T-helper 17 cell (primary cell): ENCODE measurements at places on chromosomes 6 and 20. TPM values are rescaled to one million over a fixed set of nuclear protein-coding genes. Genes with fewer than 3 reads are reported as not detected.

GRCh38 chr6:46491201-46491627, at the start of gene RCAN2:
Gene RCAN2, minus strand, starts transcription at chr6:46491449.
- H3K27me3 ChIP-seq = peaks cover 81% of the 10 kb centered on the region
- peak; percentile 11 for DNase-seq
- no peak within 1 kb of the TSS for H3K27ac ChIP-seq
- peak within 1 kb of the TSS; percentile 77 for H3K4me3 ChIP-seq
- peaks cover 5% of the 10 kb centered on the region for H3K36me3 ChIP-seq

- no peak for DNase-seq
- H3K27me3 ChIP-seq = no peaks in the 10 kb centered on the region
- H3K27ac ChIP-seq = no peak overlapping the region
- no peaks in the 10 kb centered on the region for H3K36me3 ChIP-seq
These were observed 599.2 kb downstream of the COL12A1 start for GRCh38 chr6:74606582-74607071.

- no peaks in the 10 kb centered on the region for H3K27me3 ChIP-seq
- DNase-seq = no peak
- H3K36me3 ChIP-seq = no peaks in the 10 kb centered on the region
- no peaks in the 10 kb centered on the region for H3K4me1 ChIP-seq
These were observed 69.8 kb downstream of the GINS1 start for GRCh38 chr20:25477014-25477882.

GRCh38 chr6:25053875-25054371, 118.2 kb upstream of the RIPOR2 start:
- no peaks in the 10 kb centered on the region for H3K27me3 ChIP-seq
- no peaks in the 10 kb centered on the region for H3K36me3 ChIP-seq
- DNase-seq = no peak
- H3K4me3 ChIP-seq = peak overlapping the region; percentile 12
- H3K4me1 ChIP-seq = peaks cover 58% of the 10 kb centered on the region

DNA sequence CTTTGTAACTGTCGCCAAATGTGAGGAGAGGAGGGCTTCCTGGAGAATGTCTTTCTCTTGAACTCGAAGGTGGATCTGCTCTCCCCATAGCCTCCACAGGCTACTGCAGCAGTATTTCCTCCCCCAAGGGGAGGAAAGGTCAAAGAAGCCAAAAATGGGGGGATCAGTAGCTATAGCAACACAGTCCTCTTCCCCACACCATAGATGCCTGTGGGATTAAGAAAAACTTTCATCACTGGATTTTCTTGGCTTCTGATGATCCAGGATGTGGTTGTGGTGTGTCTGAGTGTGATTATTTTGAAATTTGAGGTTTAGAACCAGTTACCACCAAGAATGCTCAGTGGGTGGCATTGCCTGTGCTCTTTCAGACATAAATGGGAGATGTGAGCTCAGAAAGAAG, 140.1 kb upstream of the SPACA1 start:
- no peaks in the 10 kb centered on the region for H3K27me3 ChIP-seq
- H3K4me3 ChIP-seq = no peak overlapping the region
- H3K36me3 ChIP-seq = no peaks in the 10 kb centered on the region
- peaks cover 17% of the 10 kb centered on the region for H3K4me1 ChIP-seq
- H3K27ac ChIP-seq = no peak overlapping the region
- DNase-seq = no peak

GRCh38 chr6:159716247-159717096, 10.8 kb upstream of the WTAP start:
- no peaks in the 10 kb centered on the region for H3K27me3 ChIP-seq
- H3K27ac ChIP-seq = no peak overlapping the region
- H3K4me3 ChIP-seq = no peak overlapping the region
- H3K4me1 ChIP-seq = peaks cover 2% of the 10 kb centered on the region
- DNase-seq = no peak
- H3K36me3 ChIP-seq = no peaks in the 10 kb centered on the region

GRCh38 chr6:113556775-113557174, 300.4 kb upstream of the MARCKS start:
- no peaks in the 10 kb centered on the region for H3K4me1 ChIP-seq
- H3K27me3 ChIP-seq = peaks cover 5% of the 10 kb centered on the region
- no peak for DNase-seq

SLC52A3 gene
- total RNA-seq = not detected

GRCh38 chr6:39269961-39270360, 40.7 kb upstream of the KCNK5 start:
- peaks cover 2% of the 10 kb centered on the region for H3K36me3 ChIP-seq
- peaks cover 21% of the 10 kb centered on the region for H3K27me3 ChIP-seq
- DNase-seq = no peak

- no peaks in the 10 kb centered on the region for H3K27me3 ChIP-seq
- peak overlapping the region; percentile 77 for H3K4me3 ChIP-seq
- no peak for DNase-seq
- H3K36me3 ChIP-seq = peaks cover 6% of the 10 kb centered on the region
- H3K4me1 ChIP-seq = peaks cover 63% of the 10 kb centered on the region
These were observed 138.9 kb downstream of the NFATC2 start for GRCh38 chr20:51403466-51404220.

BTNL2 gene
- total RNA-seq = not detected

- peaks cover 7% of the 10 kb centered on the region for H3K4me1 ChIP-seq
- H3K36me3 ChIP-seq = no peaks in the 10 kb centered on the region
- no peak overlapping the region for H3K4me3 ChIP-seq
- no peaks in the 10 kb centered on the region for H3K27me3 ChIP-seq
- DNase-seq = no peak
These were observed 359.8 kb downstream of the EPM2A start for GRCh38 chr6:145375502-145375901.

HSPA1A gene
- total RNA-seq = 15.1 TPM

DNA sequence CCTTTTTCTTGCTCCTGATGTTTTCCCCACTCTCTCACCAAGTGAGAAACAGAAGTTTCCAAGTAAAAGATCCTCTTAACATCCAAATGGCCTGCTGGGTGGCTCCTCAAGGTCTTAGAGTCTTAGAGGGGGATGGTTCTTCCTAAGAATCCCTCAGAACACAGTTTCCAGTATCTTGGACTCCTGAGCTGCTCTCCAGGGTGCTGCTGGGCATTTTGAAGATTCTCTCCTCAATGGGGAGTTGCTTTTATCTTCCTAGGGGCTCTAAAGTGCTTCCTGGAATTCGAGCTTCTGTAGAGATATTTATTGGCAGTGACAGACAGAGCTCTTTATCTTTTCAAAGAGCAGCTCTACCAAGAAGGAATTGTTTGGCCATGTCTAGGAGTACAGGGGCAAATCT, 70.8 kb upstream of the SLC35B3 start:
- H3K4me1 ChIP-seq = no peaks in the 10 kb centered on the region
- H3K27ac ChIP-seq = no peak overlapping the region
- H3K27me3 ChIP-seq = no peaks in the 10 kb centered on the region
- no peak for DNase-seq
- H3K36me3 ChIP-seq = no peaks in the 10 kb centered on the region

- peaks cover 7% of the 10 kb centered on the region for H3K27me3 ChIP-seq
- no peak for DNase-seq
- no peak overlapping the region for H3K27ac ChIP-seq
- peaks cover 2% of the 10 kb centered on the region for H3K4me1 ChIP-seq
- H3K36me3 ChIP-seq = no peaks in the 10 kb centered on the region
These were observed 42.5 kb upstream of the ASCC3 start for GRCh38 chr6:100923481-100924165.

RAD21L1 gene
- total RNA-seq = not detected

DNA sequence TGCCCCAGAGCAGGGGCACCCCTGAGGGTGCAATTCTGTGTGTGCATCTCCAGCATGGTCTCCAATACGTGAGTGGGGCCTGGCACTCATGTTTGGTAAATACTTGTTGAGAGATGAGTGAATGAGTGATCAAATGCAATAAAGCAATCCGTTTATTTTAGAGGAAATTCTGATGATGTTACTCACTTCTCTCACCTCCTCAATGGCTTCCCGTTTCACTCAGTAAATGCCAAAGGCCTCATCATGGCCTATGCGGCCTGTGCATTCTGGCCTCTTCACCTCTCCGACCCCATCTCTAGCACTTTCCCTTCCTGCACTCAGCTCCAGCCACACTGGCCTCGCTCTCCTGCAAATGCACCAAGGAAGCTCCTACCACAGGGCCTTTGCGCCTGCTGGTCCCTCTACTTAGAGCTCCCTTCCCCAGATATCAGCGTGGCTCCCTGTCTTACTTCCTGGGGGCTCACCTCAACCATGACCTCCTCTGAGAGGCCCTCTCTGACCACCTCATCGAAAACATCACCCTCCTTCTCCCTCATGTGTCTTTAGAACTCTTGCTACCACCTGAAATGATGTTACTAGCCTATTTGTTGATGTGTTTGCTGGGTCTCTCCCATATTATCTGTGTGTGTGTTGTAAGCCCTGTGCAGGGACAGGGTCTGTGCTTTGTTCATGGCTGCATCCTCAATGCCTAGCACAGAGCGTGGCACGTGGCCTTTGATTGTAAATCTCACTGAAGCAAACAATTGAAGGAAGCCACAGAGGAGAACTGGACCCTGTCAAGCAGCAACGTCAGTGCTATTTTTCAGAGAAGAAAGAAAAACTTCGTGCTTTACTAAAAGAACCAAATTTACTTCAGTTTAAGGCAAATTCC, 42.6 kb downstream of the RAB44 start:
- H3K4me1 ChIP-seq = peaks cover 25% of the 10 kb centered on the region
- no peak for DNase-seq
- peak overlapping the region; percentile 59 for H3K27ac ChIP-seq
- no peaks in the 10 kb centered on the region for H3K36me3 ChIP-seq

LY6G6F gene
- total RNA-seq = 29.1 TPM

DNA sequence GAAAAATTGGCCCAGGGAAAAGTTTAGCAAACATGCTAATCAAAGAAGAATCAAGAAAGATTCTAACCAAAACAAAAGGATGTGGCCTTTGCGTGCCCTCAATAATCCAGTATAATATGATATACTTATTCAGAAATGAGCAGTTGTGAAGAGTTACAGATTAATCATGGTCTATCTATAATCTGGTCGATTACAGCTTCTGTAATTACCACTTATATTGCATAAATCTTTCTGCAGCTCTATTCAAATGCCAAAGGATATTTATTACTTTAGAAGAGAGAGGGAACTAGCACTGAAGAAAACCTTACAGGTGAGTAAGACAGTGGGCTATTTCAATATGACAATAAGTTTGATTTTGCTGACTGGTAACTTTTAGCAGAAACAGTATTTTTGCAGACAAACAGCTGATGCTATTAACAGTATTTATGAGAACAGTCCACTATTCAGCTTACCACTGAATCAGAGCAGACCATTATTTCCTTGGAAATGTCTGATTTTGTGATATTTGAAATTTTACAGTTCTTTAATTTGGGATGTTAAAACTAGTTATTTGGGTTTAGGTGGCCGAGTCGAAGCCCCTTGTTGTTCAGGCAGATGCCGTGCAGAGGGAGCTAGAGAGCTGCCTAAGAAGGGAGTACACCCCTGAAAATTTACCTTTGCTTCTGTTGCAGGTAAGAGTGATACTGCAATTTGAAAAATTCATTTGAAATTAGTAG, 92.2 kb downstream of the CEP57L1 start:
- peaks cover 33% of the 10 kb centered on the region for H3K27me3 ChIP-seq
- no peak overlapping the region for H3K4me3 ChIP-seq
- H3K27ac ChIP-seq = no peak overlapping the region
- H3K36me3 ChIP-seq = no peaks in the 10 kb centered on the region
- H3K4me1 ChIP-seq = peaks cover 4% of the 10 kb centered on the region

- no peaks in the 10 kb centered on the region for H3K27me3 ChIP-seq
- no peak overlapping the region for H3K27ac ChIP-seq
- no peak overlapping the region for H3K4me3 ChIP-seq
- no peaks in the 10 kb centered on the region for H3K36me3 ChIP-seq
These were observed 282.2 kb upstream of the EPHA7 start for GRCh38 chr6:93701526-93701925.

DNA sequence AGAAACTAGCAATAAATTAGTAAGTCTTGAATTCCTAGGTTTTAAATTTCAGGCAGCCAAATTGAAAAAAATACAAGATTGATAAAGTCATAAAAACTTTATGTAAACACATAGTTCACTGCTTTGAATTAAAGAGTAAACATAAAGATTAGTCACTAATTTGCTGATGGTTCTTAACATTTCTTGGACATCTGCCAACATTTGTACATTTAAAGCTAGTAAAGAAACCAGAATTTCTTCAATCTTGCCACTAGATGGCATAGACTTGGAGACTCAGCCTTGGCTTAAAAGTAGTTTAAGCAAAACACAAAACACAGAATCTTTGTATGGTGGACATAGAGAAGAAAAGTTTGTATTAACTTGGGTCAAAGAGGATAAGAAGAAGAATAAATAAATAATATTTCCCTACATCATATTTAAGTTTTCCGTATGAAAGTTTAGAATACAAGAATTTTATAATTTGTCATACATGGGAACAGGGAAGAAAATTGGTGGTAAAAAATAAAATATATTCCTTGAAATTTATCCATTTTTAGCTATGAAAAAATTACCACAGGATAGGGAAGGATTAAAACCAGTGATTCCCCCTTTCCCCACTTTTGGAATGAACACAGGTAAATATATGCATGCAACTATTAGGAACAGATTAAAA, 41.7 kb upstream of the FAM135A start:
- H3K4me1 ChIP-seq = peaks cover 6% of the 10 kb centered on the region
- DNase-seq = no peak
- H3K27me3 ChIP-seq = peaks cover 52% of the 10 kb centered on the region
- peaks cover 3% of the 10 kb centered on the region for H3K36me3 ChIP-seq

- no peaks in the 10 kb centered on the region for H3K4me1 ChIP-seq
- no peak overlapping the region for H3K27ac ChIP-seq
- no peaks in the 10 kb centered on the region for H3K36me3 ChIP-seq
- DNase-seq = no peak
These were observed 30.1 kb downstream of the OR2B6 start for GRCh38 chr6:27986928-27987725.

- peaks cover 6% of the 10 kb centered on the region for H3K27me3 ChIP-seq
- peaks cover 5% of the 10 kb centered on the region for H3K36me3 ChIP-seq
- peak; percentile 36 for DNase-seq
- H3K27ac ChIP-seq = peak overlapping the region; percentile 88
- H3K4me3 ChIP-seq = peak overlapping the region; percentile 86
These were observed 936 bp downstream of the ZDHHC14 start for GRCh38 chr6:157381631-157382621.

- H3K27me3 ChIP-seq = no peaks in the 10 kb centered on the region
- no peak for DNase-seq
- H3K36me3 ChIP-seq = peaks cover 2% of the 10 kb centered on the region
- no peak overlapping the region for H3K4me3 ChIP-seq
- peaks cover 3% of the 10 kb centered on the region for H3K4me1 ChIP-seq
These were observed 82.1 kb downstream of the TCP11 start for GRCh38 chr6:35058865-35059522.

- peaks cover 73% of the 10 kb centered on the region for H3K27me3 ChIP-seq
- H3K27ac ChIP-seq = no peak overlapping the region
- H3K4me1 ChIP-seq = no peaks in the 10 kb centered on the region
- H3K4me3 ChIP-seq = no peak overlapping the region
These were observed 45.3 kb downstream of the SLC52A3 start for GRCh38 chr20:722822-723644.

- H3K27ac ChIP-seq = no peak overlapping the region
- no peak for DNase-seq
- H3K27me3 ChIP-seq = no peaks in the 10 kb centered on the region
- H3K36me3 ChIP-seq = no peaks in the 10 kb centered on the region
- H3K4me1 ChIP-seq = no peaks in the 10 kb centered on the region
- no peak overlapping the region for H3K4me3 ChIP-seq
These were observed 212.0 kb downstream of the CLVS2 start for GRCh38 chr6:123207967-123208510.

TGM3 gene
- not detected for total RNA-seq

- H3K4me1 ChIP-seq = no peaks in the 10 kb centered on the region
- H3K27me3 ChIP-seq = no peaks in the 10 kb centered on the region
- no peak overlapping the region for H3K27ac ChIP-seq
- H3K4me3 ChIP-seq = no peak overlapping the region
- peaks cover 2% of the 10 kb centered on the region for H3K36me3 ChIP-seq
These were observed 56.7 kb upstream of the PSMF1 start for GRCh38 chr20:1061484-1062221.

HLA-G gene
- total RNA-seq = not detected
